ENCODE measurements at places on chromosomes 12 and 14.

DNA sequence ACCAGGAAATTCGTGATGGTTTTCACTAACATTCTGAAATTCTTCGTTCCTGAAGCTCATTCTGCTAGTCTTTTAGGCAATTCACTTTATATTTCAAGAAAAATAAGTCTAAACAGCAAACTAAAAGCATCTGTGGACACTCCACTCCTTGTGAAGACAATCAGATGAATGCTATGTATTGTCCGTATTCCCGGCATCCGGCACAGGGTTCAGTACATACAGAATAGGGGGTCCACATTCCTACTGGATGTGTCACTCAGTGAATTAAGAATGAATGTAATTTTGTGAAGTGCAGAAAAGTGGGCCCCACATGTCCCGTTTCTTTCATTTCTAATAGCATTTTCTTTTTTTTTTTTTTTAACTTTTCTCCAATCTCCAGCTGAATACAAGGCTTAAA lies 241.3 kb downstream of the GRIN2B start:
- no peak for DNase-seq

GRCh38 chr14:54483073-54483745 lies 5.6 kb downstream of the GMFB start:
- no peak for DNase-seq

GRCh38 chr14:40280652-40281051 lies 848.4 kb upstream of the FBXO33 start:
- no peak for DNase-seq

- DNase-seq = no peak
Observed at GRCh38 chr14:54338696-54339317, 58.0 kb upstream of the CDKN3 start.

DNA sequence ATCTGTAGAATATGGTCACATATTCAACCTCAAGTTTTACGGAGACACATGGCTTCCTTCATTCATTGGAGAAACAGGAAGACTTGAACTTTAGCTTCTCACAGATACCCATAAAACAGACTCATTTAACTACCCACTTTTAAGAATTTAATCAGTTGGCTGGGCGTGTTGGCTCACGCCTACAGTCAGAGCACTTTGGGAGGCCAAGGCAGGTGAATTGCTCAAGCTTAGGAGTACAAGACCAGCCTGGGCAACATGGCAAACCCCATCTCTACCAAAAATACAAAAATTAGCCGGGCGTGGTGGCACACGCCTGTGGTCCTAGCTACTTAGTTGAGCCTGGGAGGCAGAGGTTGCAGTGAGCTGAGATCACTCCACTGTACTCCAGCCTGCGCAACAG lies 64.7 kb upstream of the STAC3 start:
- no peak for DNase-seq

GRCh38 chr12:9813821-9814798 lies 13.2 kb upstream of the KLRF1 start:
- DNase-seq = no peak

GRCh38 chr12:5523396-5524115 lies 91.6 kb downstream of the NTF3 start:
- no peak for DNase-seq

- no peak for DNase-seq
Observed at GRCh38 chr12:104513681-104514080, 56.9 kb downstream of the CHST11 start.

DNA sequence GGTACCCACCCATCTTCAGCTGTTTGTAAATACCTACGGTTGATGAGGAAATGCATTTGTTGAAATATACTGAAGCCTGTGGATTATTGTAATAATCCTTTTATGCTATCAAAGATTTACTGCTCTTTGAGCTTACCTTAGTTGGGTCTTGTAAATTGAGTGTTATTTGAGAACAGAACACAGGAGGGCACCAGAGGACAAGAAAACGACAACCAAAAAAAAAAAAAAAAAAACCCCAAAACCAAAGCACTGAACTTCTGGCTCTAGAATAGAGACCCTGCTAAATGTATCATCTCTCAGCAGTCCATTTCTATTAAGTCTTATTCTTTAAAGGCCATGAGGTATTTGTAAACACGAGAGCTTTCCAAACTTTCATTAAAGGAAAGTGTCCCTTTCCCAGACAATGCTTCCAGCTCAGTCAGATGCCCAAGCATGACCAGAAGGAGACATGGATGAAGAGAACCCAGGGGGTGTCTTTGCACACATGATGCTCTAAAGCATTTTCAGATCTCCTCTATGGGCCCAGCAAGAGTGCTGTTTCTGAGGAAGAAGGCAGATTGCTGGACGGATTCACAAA lies 763.9 kb downstream of the NRXN3 start:
- peak; percentile 16 for DNase-seq

- DNase-seq = no peak
Observed at GRCh38 chr12:34340534-34341361, 318.5 kb downstream of the ALG10 start.

- DNase-seq = no peak
Observed at GRCh38 chr12:105801351-105801750, 337.4 kb downstream of the NUAK1 start.

GRCh38 chr14:59406454-59407245 lies 58.5 kb downstream of the GPR135 start:
- no peak for DNase-seq

GRCh38 chr14:89578156-89578555 lies 161.1 kb upstream of the FOXN3 start:
- DNase-seq = no peak

DNA sequence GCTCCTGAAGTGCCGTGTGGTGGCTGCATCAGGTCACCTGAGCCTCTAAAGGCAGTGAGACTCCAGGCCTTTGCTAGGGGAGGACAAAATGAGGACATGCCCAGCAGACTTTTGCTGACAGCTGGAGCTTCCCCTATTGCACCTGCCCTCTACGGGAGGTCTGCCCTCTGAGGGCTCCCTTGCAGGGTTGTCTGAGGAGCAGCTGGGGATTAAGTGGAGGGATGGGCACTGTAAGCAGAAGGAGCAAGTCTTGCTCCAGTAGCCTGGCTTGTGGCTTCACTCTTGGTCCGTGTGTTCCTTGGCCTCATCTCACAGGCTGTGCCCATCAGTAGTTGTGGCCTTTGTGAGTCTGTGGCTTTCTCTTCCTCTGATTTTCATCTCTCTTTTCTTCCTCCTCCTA lies 66.9 kb upstream of the NRXN3 start:
- no peak for DNase-seq

- no peak for DNase-seq
Observed at GRCh38 chr14:91378930-91379578, 38.6 kb downstream of the CCDC88C start.

DNA sequence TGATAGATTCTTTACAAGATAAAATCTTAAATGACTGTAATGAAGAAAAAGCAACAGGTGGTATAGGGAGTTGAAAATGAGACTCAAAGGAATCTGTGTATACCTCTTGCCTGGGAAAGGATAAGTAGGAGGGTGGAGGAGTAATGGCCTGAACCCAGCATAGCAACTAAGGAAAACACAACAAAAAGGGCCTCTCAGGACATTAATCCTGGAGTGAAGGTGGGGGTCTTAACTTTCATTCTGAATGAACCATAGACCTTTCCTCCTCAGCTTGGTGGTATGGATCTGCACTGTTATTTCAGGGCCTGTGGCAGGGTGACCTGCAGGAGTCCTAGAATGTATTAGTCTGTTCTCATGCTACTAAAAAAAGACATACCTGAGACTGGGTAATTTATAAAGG lies 185.6 kb downstream of the AKAP6 start:
- DNase-seq = no peak

DNA sequence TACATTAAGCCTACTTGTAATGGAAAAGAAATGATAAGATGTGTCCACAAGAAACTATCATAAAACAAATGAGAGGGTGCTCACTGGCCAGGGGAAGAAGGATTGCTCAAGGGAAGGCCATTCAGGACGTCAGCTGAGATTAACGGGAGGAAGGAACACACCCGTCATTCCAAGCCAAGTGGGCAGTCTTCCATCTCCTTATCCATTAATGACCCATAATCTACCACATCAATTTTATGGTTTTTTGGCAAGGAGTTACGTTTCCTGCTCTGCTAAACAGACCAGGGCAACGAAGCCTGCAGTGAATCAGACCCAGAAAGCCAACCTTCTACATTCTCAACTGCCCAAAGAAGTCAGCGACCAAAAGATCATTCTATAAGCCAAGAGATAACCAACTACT lies 25.1 kb downstream of the PRKAB1 start:
- peak; percentile 83 for DNase-seq

DNA sequence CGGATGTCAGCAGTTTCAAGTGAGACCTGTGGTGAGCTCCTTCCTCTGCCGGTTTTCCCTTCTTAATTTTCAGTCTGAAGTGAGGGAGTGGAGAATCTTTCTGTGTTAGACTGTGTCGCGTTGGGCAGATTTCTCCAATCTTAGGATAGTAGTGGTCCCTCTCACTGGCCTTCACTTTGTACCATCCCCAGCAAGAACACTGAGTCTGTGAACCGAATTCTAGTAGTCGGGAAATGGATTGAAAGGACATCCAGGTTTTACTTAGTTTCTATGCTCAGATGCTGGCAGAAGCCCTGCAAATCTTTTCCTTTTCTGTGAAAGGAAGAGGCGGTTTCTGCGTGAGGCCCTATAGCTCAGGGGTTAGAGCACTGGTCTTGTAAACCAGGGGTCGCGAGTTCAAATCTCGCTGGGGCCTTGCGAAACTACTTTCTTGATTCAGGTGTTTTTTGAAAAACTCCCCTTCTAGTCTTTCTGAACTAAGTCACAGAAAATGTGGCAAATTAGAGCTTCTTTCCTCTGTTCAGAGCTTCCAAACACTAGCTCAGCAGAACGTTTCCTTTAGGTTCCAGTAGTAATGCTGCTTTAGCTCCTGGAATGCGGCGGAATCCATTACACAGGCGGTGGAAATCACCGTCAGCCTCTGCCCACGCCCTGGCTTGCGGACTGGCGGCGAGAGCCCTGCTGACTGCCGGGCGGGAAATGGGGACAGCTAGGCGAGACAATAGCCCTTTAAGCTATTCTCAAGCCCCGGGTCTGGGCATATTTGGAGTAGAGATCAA lies 2.8 kb upstream of the RNASE4 start:
- peak; percentile 83 for DNase-seq

DNA sequence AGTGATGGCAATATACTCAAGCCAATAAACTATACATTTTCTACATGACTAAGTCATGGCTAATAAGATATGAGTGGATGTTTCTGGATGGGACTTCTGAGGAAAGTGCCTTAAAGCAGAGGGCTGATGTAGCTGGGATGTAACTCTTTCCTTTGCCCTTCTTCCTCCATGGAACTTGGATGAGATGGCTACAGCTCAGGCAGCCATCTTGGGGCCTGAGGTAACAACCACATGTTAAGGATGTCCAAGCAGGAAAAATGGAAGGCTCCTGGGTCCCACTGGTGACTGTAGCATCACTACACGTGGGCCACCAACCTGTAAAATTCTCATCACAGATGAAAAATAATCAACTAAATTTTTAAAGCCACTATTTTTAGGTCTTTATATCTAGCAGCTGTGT lies 54.4 kb upstream of the GRIP1 start:
- no peak for DNase-seq

- DNase-seq = no peak
Observed at GRCh38 chr12:4202918-4203317, 70.6 kb upstream of the CCND2 start.

DNA sequence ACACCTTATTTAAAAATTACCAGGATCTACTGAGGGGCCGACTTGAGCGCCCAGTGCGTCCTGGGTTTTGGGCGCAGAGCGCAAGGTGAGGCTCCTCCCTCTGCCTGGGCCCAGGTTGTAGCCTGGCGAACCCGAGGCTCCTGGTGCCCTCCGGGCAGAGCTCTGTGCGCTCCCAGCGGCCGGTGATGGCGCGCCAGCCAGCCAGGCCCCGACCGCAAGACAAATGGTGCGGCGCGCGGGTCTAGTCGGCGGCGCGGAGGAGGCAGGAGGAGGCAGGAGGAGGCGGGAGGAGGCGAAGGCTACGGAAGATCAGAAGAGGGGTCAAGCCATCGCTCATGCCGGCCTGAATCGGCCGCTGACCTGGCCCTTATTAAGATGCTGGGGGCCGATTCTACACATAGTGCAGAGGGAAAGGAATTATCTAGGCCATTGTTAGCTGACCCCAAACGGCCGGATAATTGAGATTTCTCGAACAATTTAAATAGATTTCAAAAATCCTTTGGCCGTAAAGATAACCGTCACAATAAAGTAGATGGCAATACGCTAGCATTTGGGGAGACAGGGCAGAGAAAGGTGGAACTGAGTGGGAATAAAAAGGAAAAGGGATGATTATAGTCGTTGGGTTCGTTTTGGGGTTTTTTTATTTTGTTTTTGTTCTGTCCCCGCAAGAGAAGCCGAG lies 2.8 kb downstream of the TBX5 start:
- no peak for DNase-seq

DNA sequence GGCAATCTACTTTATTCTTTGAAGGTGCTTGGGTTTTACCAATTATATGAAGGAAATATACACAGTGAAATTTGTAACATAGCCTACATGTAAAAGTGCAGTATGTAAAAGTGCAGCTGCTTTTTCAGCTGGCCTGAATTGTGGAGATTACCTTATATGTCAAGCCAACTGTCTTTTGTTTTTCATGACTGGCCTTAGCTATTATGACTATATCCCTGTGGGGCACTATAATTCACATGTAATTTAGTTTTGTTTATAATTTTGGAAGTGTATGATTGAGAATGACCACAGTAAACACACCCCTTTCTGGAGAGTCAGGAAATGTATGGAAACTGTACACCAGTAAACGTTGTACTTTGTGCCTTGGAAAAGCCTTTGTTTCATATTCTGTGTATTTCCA lies 435.0 kb upstream of the STXBP6 start:
- no peak for DNase-seq

- DNase-seq = no peak
Observed at GRCh38 chr14:64060199-64060545, 207.4 kb downstream of the SYNE2 start.

DNA sequence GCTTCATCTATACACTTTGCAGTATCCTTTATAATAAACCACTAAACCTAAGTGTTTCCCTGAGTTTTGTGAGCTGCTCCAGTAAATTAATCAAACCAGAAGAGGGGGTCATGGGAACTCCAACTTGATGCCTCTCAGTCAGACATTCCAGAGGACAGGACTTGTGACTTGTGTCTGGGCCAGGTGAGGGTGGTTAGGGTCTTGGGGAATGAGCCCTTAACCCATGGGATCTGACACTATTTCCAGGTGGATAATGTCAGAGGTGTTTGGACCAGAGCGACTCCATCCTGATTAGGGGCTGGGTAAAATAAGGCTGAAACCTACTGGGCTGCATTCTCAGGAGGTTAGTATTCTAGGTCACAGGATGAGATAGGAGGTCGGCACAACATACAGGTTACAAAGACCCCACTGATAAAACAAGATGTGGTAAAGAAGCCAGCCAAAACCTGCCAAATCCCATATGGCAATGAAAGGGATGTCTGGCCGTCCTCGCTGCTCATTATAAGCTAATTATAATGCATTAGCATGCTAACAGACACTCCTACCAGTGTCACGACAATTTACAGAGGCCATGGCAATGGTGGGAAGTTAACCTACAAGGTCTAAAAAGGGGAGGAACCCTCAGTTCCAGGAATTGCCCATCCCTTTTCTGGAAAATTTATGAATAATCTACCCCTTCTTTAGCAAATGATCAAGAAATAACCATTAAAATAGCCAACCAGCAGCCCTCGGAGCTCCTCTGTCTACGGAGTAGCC lies 58.7 kb downstream of the BCAT1 start:
- no peak for DNase-seq

GRCh38 chr12:10624605-10625004 lies 11.2 kb upstream of the MAGOHB start:
- no peak for DNase-seq

- no peak for DNase-seq
Observed at GRCh38 chr14:73576391-73576790, 7.4 kb downstream of the ACOT2 start.

- no peak for DNase-seq
Observed at GRCh38 chr12:91249054-91249453, 66.4 kb upstream of the DCN start.

- DNase-seq = no peak
Observed at GRCh38 chr12:47954058-47954457, 9.3 kb upstream of the TMEM106C start.

Data from HS-5 (cell line).